ENCODE measurements at places on chromosomes 2 and 18.

- no peak for DNase-seq
These were observed 14.5 kb downstream of the TMEM247 start for GRCh38 chr2:46493971-46494250.

GRCh38 chr18:72995558-72995957, 127.8 kb upstream of the NETO1 start:
- no peak for DNase-seq

DNA sequence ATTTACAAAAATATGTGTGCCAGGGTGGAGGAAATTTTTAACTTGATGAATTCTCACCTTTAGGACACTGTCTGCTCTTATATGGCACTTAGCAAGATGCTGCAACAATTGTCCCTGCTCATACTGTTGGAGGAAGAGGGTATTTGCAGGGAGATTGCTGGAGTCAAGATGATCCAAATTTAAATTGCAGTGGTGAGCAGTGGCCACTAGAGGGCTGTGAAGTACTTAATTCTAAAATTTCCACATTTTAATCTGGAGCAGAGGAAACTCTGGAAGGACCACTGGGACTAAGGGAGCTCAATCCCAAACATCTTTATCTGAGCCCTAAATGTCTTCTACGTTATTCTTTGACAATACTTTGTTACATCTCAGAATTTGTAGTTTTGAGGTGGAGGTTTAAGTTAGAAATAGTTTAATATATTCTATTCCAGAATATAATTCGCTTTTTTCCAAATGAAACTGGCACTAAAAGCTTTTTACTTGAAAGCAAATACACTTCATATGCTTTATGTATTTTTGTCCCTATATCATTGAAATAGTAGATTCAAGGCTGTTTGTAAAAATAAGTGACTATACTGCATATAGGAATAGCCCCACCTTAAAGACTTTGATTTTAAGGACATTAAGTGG, 33.0 kb upstream of the PTH2R start:
- peak; percentile 40 for DNase-seq

DNA sequence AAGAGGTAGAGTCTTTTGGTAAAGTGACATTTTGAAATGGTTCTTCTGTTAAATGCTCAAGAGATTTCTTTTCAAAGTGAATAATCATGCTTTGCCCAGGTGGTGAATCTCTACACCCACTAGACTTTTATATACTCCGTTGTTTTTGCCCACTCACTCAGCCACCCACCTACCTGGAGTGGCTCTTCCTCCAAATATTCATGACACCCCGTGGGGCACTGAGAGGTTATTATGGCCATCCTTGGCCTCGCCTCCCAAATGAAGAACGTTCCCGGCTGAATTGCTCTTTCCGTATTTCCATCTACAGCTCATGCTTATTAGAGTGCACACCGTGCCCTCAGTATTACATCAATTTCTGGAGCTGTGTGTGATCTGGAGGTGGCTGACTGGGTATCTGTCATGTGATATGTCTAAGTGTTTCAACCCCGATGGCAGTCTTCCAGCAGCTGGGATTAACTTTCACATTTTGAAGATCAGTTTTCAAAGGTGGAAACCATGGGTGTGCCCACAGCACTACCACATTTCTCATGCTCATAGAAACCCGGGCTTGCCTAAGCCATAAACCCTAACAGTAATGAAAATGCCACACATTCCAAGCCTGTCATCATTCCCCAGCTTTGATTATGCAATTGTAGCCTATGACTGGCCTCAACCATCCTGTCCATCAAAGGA, 406.6 kb upstream of the MMADHC start:
- DNase-seq: no peak

DNA sequence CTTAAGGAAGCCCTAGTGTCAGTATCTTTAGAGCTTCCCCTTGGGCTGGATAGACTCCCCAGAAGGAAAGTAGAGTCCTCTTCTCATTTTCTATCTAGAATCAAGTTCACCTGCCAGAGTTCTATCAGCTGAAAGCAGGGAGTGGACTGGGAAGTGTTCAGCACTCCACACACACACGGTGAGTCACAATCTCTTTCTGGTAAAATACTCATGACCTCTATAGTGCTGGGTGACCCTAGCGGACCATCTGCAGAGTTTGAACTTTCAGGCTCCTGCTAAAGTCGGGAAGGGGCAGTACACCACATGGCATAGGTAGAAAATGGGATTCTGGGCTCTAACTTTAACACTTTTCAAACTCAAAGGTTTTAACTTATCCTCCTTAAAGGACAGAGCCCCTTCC, 43.3 kb downstream of the SAP130 start:
- DNase-seq: no peak

DNA sequence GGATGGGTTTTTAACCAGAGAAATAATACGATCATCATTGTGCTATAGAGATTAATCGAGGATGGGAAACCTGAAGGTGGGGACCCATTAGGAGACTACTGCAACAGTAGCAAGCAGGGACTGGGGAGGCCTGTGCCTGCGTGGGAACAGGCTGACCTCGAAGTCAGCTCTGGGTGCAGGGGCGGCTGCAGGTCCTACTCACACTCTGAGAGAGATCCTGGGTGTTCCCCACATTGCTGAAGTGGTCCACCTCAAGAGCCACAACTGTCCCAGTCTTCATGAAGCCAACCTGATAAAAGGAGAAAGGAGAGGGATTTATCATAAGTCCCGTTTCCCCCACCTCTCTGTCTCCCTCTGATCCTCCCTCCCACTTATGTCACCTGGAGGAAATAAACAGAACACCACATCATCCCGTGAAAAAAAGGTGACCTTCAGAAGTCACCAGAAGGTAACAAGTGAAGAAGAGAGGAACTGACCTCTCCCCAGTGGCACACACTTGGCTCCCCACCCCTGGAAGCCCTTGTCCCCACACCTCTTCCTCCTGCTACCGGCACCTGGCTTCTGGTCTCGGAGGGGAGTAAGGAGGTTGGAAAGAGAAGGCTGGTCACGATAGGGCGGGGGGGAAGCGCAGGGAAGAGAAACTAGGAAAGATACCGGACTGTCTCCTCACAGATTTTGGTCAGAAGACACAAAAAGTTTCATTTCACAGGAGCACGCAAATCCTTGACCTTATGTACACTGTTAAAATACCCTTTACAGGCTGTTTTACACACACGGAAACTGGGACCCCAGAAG, 50.4 kb downstream of the XDH start:
- no peak for DNase-seq

- DNase-seq: peak; percentile 38
These were observed 5.2 kb upstream of the GPD2 start for GRCh38 chr2:156430980-156431358.

DNA sequence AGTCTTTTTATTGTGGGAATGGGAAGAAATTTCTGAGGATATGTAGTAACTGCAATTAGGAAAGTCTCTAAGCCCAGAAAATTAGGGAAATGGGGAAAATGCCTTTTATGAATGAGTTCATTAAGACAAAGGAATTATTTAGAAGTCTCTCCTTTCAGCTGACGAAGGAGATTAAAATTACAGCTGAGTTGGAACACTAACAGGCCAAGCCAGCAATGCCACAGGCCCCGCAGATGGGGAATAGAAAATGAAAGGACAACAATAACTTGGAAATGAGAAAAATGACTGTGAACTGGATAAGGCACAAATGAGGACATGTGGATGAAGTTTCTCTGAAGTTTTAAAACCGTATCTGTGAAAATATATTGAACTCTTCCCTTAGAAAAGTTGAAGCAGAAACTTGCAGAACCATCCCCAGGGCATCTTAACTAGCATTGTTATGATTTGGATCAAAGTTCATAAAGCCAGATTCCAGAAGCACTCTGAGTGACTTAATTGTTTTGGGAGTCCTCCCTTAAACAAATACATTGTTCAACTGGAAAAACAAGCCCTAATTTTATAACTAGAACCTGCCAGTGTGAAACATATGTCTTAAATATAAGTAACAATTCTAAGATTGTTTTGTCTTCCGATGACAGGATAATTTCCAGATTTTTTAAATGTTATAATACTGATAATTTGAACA, 51.3 kb downstream of the C2orf76 start:
- DNase-seq: no peak

- DNase-seq: no peak
These were observed 497.4 kb upstream of the CRIM1 start for GRCh38 chr2:35858216-35858615.

GRCh38 chr2:206935991-206936842, 3.1 kb upstream of the CPO start:
- no peak for DNase-seq

DNA sequence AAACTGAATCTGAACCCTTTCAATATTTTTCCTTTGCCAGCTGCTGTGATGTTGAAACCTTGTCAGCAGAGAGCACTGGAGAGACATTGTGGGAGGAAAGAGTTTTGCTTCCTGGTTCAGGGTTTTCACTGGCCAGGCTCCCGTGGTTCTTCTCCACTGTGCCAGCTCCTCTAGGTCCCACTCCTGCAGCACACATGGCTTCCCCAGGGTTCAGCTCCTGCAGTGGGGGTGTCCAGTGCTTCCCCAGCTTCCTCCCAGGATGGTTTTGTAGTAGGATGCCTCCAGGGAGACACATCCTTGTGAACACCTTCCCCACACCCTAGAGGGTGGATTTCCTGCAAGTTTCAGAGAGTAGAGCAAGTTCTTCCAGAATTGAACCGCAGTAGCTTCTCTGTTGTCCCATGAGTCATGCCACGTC, 24.0 kb upstream of the SULT1C3 start:
- no peak for DNase-seq

GRCh38 chr2:96146881-96147592, 1.8 kb upstream of the DUSP2 start:
- DNase-seq: no peak

- DNase-seq: no peak
These were observed 18.4 kb downstream of the STK25 start for GRCh38 chr2:241489733-241490680.

- no peak for DNase-seq
These were observed 3.6 kb downstream of the FZD5 start for GRCh38 chr2:207766041-207766551.

GRCh38 chr2:128422571-128422970, 103.9 kb upstream of the HS6ST1 start:
- no peak for DNase-seq

GRCh38 chr2:196500686-196501431, 138.7 kb upstream of the CCDC150 start:
- no peak for DNase-seq

DNA sequence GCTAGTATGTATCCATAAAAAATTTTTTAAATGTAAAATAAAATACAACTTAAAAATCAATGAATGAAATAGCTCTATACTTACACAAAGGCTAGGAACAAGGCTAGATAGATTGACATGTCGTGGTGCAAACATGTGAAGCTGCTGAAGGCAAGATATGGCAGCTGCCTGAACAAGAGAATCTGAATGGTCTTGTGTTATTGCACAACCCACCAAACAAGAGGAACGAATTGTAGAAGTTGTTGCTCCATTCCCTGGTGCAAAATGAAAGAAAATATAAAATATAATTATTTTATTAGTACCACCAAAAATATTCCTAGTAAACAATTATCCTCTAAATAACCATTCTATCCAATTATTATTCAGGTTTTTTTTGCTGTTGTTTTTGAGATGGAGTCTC, 46.4 kb downstream of the HEATR5B start:
- no peak for DNase-seq

- no peak for DNase-seq
These were observed 3.1 kb upstream of the ABCB11 start for GRCh38 chr2:169034256-169034655.

DNA sequence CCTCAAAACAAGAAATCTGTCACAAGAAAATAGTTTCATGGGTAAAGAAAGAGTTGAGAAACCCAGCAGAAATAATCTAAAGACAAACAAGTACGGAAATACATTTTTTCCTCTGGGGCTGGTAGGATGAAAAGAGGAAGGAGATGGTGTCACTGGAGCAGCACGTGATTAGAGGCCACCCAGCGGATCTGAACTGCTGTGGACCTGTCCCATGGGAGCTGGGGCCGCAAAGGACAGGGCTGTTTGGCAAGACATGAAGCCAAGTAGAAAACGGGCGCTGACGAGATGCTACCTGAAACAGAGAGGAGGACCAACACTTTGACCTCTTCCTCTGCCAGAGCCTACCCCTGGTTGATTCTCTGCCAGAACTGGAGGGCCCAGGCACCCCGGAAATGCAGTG, 295.4 kb upstream of the ATP5MC3 start:
- no peak for DNase-seq

GRCh38 chr2:192151853-192152252, 42.9 kb downstream of the TMEFF2 start:
- DNase-seq: no peak

All from activated CD4-positive, alpha-beta T cell treated with anti-CD3 and anti-CD28 coated beads, Interleukin-2, Interleukin-6, amounts not matched to agents 100 ng/mL and 50 ng/mL, durations not matched to agents 16 hours and 8 hours (primary cell).